PC-3 (cell line): ENCODE measurements at places on chromosomes 3 and 15. TPM values are rescaled to one million over a fixed set of nuclear protein-coding genes. Genes with fewer than 3 reads are reported as not detected.

DNA sequence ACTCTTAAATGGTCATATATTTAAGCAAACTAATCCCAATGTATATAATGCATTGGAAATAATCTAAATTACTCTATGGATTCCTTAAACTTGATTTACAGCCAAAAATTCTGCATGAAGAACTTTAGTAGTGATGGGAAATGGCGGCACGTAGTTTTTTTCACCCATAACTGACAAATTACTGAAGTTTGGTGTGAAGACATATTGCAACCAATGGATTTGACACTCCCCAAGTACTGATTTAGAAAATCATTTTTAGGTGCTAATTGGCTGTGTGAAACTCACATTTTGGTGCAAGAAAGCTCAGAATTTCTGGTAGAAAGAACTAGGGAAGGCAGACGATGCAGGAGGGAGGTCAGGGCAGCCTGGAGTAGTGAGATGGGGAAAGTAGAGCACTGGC, 19.3 kb upstream of the TMEM108 start:
- no peak overlapping the region for H3K27ac ChIP-seq
- DNase-seq: no peak
- H3K27me3 ChIP-seq: peaks cover 11% of the 10 kb centered on the region; the same call in 1 of the 2 replicates

Gene PXK
- 11.1 and 14.5 TPM in 2 replicates for total RNA-seq

DNA sequence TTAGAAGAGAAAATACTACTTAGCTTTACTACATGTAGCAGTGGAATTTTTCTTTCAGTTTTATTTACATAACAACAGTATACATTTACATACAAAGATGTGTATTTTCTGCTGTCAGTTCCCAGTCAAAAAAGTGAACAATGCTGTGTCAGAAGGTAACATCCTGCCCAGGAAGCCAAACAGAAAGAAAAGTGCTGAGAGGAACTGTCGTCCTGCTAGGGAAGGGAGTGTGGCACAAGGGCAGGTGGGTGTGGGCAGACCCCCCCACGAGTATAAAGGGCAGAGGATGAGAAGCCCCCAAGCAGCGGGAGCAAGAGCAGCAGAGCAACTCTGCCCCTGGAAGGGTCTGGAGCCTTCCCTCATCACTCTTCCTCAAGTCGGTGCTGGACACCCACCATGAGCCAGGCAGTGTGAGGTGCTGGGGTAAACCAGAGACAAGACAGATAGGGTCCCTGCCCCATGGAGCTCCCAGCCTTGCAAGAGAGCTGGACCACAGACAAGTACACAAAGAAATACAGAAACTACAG, 39.7 kb downstream of the TBC1D2B start:
- no peak overlapping the region for H3K27ac ChIP-seq
- DNase-seq: no peak
- H3K4me3 ChIP-seq: no peak overlapping the region
- H3K27me3 ChIP-seq: no peaks in the 10 kb centered on the region
- H3K36me3 ChIP-seq: no peaks in the 10 kb centered on the region

Gene FGD5
- total RNA-seq: not detected in 2 replicates

DNA sequence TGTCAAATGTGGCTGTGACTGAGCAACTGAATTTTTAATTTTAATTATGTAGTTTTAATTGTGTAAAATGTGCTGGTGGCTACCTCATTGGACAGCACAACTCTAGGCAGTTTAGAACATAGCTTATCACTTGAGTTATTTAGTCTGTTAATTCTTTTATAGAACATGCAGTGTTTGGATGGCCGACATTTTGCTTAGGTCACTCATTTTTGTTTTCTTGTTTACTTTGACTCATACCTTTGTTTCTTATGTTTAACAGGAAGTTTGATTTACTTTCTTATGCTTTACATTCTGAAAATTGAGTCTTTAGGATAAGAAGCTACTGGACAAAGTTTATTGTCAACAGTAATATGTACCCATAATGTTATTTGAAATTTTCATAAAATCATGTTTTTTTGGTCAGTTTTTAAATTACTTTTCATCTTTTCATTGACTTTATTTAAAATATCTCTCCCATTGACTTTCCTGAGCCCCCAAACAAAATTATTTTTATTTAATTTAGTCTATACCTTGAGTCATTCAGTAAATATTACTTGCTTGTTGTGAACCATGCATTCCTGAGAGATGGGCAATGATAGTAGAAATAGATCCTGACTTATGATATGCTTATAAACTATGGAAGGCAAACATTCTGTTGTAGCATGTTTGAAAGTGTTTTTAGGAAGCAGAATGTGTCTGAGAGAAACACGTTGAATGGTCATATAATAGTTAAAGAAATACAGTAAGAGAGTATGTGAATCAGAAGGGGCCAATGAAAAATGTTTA, 60.6 kb downstream of the TCF12 start:
- H3K4me1 ChIP-seq: peaks cover 46% of the 10 kb centered on the region
- peak overlapping the region; percentile 84 for H3K27ac ChIP-seq
- no peaks in the 10 kb centered on the region for H3K27me3 ChIP-seq
- DNase-seq: peak; percentile 78
- H3K36me3 ChIP-seq: no peaks in the 10 kb centered on the region

- peaks cover 37% of the 10 kb centered on the region for H3K4me1 ChIP-seq
- peaks cover 6% of the 10 kb centered on the region; the same call in 1 of the 2 replicates for H3K36me3 ChIP-seq
- no peak overlapping the region for H3K27ac ChIP-seq
- H3K27me3 ChIP-seq: no peaks in the 10 kb centered on the region
- no peak for DNase-seq
- H3K4me3 ChIP-seq: peak overlapping the region; percentile 96
These were observed 2.2 kb downstream of the ZNF592 start for GRCh38 chr15:84750583-84751092.

GRCh38 chr3:87358066-87358465, 81.7 kb upstream of the POU1F1 start:
- H3K4me3 ChIP-seq: no peak overlapping the region
- peak; percentile 48 for DNase-seq
- no peaks in the 10 kb centered on the region for H3K36me3 ChIP-seq
- H3K4me1 ChIP-seq: peaks cover 34% of the 10 kb centered on the region

Gene CKMT1A
- total RNA-seq: 1.7 and 4.4 TPM in 2 replicates

Gene RETNLB
- total RNA-seq: not detected in 2 replicates

Gene LIPC
- total RNA-seq: not detected in 2 replicates

Gene NME9
- total RNA-seq: 0.40 TPM in 1 of 2 replicates, not detected in the other

Gene TM6SF1
- total RNA-seq: not detected in 2 replicates

GRCh38 chr15:77526595-77527163, 106.0 kb downstream of the HMG20A start:
- no peak overlapping the region for H3K27ac ChIP-seq
- H3K4me3 ChIP-seq: no peak overlapping the region
- no peaks in the 10 kb centered on the region for H3K36me3 ChIP-seq
- peaks cover 4% of the 10 kb centered on the region; the same call in 1 of the 2 replicates for H3K4me1 ChIP-seq

- H3K27ac ChIP-seq: peak overlapping the region; percentile 60
- H3K4me3 ChIP-seq: no peak overlapping the region
- peaks cover 17% of the 10 kb centered on the region for H3K4me1 ChIP-seq
- H3K36me3 ChIP-seq: no peaks in the 10 kb centered on the region
These were observed 73.8 kb upstream of the HEG1 start for GRCh38 chr3:125129512-125129997.

DNA sequence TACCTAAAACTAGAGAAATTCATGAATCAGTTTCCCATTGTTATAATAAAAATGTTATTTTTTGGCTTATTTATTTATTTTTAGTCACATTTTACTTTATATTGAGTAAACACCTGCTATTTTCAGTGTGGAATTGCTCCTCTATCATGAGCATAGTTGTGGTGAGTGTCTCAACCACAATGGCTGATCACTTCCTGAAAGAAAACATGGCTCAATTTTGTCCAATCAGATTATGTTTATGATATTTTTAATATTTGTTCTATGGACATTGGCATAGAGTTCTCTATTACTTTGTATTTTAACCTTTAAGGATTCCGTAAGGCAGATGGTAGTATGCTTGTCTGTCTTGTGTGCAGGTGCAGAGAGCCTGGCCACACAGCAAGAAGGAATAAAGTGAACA, 16.2 kb upstream of the GRM7 start:
- H3K4me1 ChIP-seq: no peaks in the 10 kb centered on the region
- H3K4me3 ChIP-seq: no peak overlapping the region
- H3K27me3 ChIP-seq: no peaks in the 10 kb centered on the region
- peak; percentile 4 for DNase-seq

- H3K27ac ChIP-seq: no peak overlapping the region
- H3K36me3 ChIP-seq: no peaks in the 10 kb centered on the region
- no peaks in the 10 kb centered on the region for H3K27me3 ChIP-seq
- H3K4me1 ChIP-seq: peaks cover 9% of the 10 kb centered on the region
- DNase-seq: no peak
- H3K4me3 ChIP-seq: no peak overlapping the region
These were observed 49.9 kb upstream of the LMCD1 start for GRCh38 chr3:8451696-8452095.

Gene SYNPR
- total RNA-seq: not detected in 2 replicates

GRCh38 chr15:40011303-40011702, 27.7 kb downstream of the SRP14 start:
- no peak overlapping the region for H3K4me3 ChIP-seq
- no peaks in the 10 kb centered on the region for H3K27me3 ChIP-seq
- peaks cover 93% of the 10 kb centered on the region for H3K36me3 ChIP-seq
- peaks cover 1% of the 10 kb centered on the region; the same call in 1 of the 2 replicates for H3K4me1 ChIP-seq
- DNase-seq: no peak

DNA sequence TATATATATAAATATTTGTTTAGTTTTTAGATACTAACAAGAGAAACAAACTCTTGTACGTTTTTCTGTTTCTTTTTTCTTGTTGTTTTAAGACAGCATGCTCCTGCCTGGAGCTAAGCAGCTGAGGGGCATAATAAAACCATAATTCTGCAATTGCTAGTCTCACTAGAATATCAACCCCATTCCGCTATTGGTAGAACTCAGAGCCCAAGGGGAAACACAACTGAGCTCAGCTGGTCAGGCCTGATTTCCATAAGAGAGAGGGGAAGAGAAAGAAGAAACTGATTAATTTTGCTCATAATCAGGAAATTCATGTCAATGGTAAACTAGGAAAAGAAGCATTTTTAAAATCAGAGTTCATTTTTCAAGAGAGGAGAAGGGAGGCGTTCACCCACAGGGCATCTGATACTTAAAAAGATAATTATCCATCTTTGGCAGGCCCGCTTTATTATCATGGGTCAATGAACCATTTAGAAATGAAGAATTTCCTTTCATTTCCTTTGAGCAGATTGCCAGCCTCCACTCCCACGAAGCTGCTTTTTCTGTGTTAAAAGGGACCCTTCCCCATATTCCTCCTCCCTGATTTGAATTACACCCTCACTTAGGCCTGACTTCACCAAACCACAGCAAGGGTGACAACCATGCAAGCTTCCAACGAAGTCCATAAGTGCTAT, 965.3 kb upstream of the CFAP20DC start:
- 0 out of 2 replicates have a peak, but pooled peaks cover 4% of the 10 kb centered on the region for H3K27me3 ChIP-seq
- no peaks in the 10 kb centered on the region for H3K36me3 ChIP-seq
- H3K27ac ChIP-seq: no peak overlapping the region
- H3K4me3 ChIP-seq: no peak overlapping the region

GRCh38 chr3:159260049-159260662, 458.3 kb downstream of the MFSD1 start:
- DNase-seq: peak; percentile 81
- no peak overlapping the region for H3K4me3 ChIP-seq
- no peaks in the 10 kb centered on the region for H3K36me3 ChIP-seq
- no peak overlapping the region for H3K27ac ChIP-seq
- H3K27me3 ChIP-seq: no peaks in the 10 kb centered on the region

- H3K27ac ChIP-seq: no peak overlapping the region
- peaks cover 14% of the 10 kb centered on the region; the same call in 1 of the 2 replicates for H3K27me3 ChIP-seq
- no peaks in the 10 kb centered on the region for H3K4me1 ChIP-seq
These were observed 39.3 kb downstream of the KLHL6 start for GRCh38 chr3:183515968-183516851.

Gene TMEM207
- total RNA-seq: not detected in 2 replicates

- no peaks in the 10 kb centered on the region for H3K27me3 ChIP-seq
- no peak overlapping the region for H3K27ac ChIP-seq
- peaks cover 28% of the 10 kb centered on the region for H3K4me1 ChIP-seq
These were observed 20.0 kb upstream of the TJP1 start for GRCh38 chr15:29842290-29842689.

GRCh38 chr15:94769089-94769488, 537.7 kb downstream of the MCTP2 start:
- no peaks in the 10 kb centered on the region for H3K36me3 ChIP-seq
- peaks cover 24% of the 10 kb centered on the region; the same call in 1 of the 2 replicates for H3K27me3 ChIP-seq
- no peaks in the 10 kb centered on the region for H3K4me1 ChIP-seq

GRCh38 chr3:145144361-145144760, 1016.6 kb downstream of the PLOD2 start:
- no peaks in the 10 kb centered on the region for H3K27me3 ChIP-seq
- H3K27ac ChIP-seq: no peak overlapping the region
- no peaks in the 10 kb centered on the region for H3K4me1 ChIP-seq
- no peaks in the 10 kb centered on the region for H3K36me3 ChIP-seq

Gene NR1I2
- total RNA-seq: 0.04 TPM in 1 of 2 replicates, not detected in the other

DNA sequence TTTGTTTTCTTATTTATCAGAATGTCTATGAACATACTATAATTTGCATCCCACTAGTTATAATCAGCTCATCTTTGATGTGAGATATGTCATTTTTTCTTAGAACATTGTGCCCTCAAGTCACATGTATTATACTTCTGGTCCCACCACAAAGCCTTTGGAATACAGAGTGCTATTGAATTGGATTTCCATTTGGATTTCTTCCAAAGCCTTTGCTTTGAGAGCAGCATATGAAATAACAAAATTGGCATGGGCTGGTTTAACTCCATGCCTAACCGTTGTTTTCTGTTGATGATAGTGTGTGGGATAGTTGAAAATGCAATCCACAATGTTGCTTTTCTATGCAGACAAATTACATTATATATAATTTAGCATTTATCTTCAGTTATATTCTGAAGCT, 284.5 kb upstream of the PLSCR5 start:
- H3K4me3 ChIP-seq: no peak overlapping the region
- peaks cover 17% of the 10 kb centered on the region; the same call in 1 of the 2 replicates for H3K27me3 ChIP-seq
- no peaks in the 10 kb centered on the region for H3K36me3 ChIP-seq
- no peak for DNase-seq
- no peak overlapping the region for H3K27ac ChIP-seq

DNA sequence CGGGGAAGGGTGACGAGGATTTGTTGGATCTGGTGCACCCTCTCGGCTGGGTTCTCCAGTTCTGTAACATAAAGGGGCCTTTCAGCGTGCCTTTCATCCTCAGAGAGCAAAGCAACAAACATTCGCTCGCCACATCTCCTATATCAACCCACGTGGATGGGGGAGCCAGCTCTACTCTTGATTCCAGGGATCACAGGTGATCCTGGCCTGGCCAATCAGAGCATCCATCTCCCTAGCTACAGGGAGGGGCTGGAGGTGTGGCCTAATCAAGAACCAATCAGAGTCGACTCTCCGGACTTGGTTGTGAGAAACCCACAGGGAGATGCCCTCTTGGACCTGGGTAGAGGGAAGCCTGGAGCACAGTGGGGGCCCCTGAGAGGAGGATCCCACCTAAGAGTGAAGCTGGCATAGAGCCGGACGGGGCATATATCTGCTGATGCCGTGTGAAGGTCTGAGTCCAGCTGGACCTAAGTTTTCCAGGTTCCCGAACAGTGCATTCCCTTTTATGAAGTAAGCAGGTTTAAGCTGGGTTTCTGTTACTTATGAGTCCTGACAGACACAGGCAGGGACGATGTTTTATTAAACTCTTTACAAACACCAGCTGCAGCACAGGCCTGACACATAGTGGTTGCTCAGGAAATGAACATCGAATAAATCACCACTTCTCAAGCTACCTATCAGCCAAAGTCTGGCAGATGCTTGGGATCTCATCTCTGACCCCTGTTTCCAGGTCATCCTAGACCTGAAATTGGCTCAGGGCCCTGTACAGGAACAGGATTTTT, 50.7 kb upstream of the RAD18 start:
- no peaks in the 10 kb centered on the region for H3K27me3 ChIP-seq
- 0 out of 2 replicates have a peak, but pooled peaks cover 5% of the 10 kb centered on the region for H3K4me1 ChIP-seq
- peak; percentile 12 for DNase-seq
- no peaks in the 10 kb centered on the region for H3K36me3 ChIP-seq
- no peak overlapping the region for H3K4me3 ChIP-seq

GRCh38 chr3:159739166-159739565, 249.5 kb upstream of the IL12A start:
- H3K4me3 ChIP-seq: no peak overlapping the region
- H3K36me3 ChIP-seq: no peaks in the 10 kb centered on the region
- no peaks in the 10 kb centered on the region for H3K4me1 ChIP-seq
- no peak for DNase-seq
- no peaks in the 10 kb centered on the region for H3K27me3 ChIP-seq
